ENCODE measurements at places on chromosomes 3 and 15. TPM values are rescaled to one million over a fixed set of nuclear protein-coding genes. Genes with fewer than 3 reads are reported as not detected.

The VEPH1 gene
- total RNA-seq: 139 TPM

The GOLGA8N gene
- total RNA-seq: 14.1 TPM

The MITF gene
- 29.5 TPM for total RNA-seq

DNA sequence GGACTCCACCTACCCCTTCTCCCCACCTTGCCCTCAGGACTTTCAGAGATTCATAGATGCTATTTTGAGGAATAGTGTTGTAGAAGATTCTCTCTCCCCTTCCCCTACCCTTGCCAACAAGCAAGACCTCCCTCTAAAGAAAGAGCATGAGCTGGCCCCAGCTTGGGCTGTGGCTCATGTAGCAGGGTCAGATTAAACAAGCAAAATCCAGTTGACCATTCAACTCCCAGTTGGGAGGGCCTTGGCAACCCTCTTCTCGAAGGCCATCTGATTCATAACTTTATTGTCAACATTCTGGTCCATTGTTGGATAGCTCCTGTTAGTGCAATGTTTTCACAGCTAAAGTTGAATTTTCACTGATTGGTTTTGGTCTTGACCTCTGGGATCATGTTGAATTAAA lies 41.1 kb downstream of the TNFAIP8L3 start:
- no peak for DNase-seq
- H3K4me1 ChIP-seq: peaks cover 7% of the 10 kb centered on the region
- H3K4me3 ChIP-seq: no peak overlapping the region
- H3K27ac ChIP-seq: no peak overlapping the region

DNA sequence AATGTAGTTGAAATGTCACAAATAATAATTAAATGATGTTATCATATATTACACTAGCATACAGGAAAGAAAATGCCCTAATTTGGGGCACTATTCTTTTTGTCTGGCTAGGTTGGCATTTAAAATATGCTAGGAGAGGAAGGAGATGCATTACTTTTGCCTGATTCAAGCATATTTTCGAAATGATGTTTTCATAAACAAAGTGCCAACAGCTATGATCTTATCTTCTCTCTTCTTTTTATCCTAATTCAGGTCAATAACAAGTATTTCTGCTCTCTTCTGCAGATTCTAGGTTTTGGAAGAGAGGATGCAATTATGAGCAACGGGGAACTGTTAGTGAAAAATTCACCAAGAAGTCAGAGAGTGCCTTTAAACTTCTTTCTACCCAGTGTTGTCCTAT lies 55.8 kb upstream of the NR2F2 start:
- H3K4me1 ChIP-seq: no peaks in the 10 kb centered on the region
- no peak for DNase-seq
- no peak overlapping the region for H3K27ac ChIP-seq
- H3K36me3 ChIP-seq: peaks cover 4% of the 10 kb centered on the region
- no peaks in the 10 kb centered on the region for H3K27me3 ChIP-seq

DNA sequence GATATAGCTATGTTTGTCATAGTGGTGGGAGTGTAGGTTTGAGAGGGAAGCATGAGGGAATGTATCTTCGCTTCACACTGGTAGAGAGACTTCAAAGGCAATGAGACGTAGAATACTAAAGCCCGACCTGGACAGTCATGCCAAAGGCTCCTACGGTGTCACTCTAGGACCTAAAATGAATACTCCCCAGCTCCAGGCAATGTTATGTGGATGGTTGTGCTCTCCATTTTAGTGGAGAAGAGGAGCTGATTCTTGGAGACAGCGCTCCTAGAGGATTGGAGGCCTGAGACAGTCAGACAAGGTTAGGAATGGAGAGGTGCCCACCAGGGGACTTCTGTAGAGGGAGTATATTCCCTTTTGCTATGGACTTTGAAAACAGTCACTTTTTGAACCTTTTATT lies 260.1 kb downstream of the MEX3B start:
- H3K4me1 ChIP-seq: no peaks in the 10 kb centered on the region
- H3K27ac ChIP-seq: no peak overlapping the region
- no peak for DNase-seq
- no peak overlapping the region for H3K4me3 ChIP-seq
- H3K27me3 ChIP-seq: no peaks in the 10 kb centered on the region

Data from upper lobe of right lung (tissue), 1 donor.